WTC11 (cell line): ENCODE measurements at places on chromosomes 1 and 21. TPM values are rescaled to one million over a fixed set of nuclear protein-coding genes. Genes with fewer than 3 reads are reported as not detected.

DNA sequence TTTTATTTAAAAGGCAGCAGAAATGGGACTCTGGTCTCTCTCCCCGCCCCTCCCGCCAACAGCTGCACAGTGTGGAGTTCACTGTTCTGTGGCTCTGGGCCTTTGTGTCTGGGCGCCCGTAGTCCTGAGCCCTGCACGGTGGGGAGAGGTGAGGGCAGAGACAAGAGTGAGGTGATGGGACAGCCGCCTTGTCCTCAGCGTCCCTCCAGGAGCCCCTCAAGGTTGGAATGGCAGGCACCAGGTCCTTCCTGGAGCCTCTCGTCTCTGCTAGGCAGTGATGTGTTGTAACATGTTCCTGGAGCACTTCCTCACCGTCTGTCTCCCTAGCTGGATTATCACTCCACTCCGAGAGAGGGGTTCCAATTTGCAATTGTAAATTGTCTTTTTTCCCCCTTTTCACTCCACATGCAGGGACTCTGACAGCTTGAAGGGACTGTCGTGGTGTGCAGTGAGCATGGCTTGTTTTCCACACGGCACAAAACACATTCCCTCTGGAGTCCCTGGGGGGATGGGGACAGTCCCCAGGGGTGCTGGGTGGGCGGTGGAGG lies 44.6 kb upstream of the C1orf174 start:
- DNase-seq, result no peak
- H3K27ac ChIP-seq, result no peak overlapping the region
- H3K4me3 ChIP-seq, result no peak overlapping the region
- peaks cover 68% of the 10 kb centered on the region for H3K36me3 ChIP-seq

DNA sequence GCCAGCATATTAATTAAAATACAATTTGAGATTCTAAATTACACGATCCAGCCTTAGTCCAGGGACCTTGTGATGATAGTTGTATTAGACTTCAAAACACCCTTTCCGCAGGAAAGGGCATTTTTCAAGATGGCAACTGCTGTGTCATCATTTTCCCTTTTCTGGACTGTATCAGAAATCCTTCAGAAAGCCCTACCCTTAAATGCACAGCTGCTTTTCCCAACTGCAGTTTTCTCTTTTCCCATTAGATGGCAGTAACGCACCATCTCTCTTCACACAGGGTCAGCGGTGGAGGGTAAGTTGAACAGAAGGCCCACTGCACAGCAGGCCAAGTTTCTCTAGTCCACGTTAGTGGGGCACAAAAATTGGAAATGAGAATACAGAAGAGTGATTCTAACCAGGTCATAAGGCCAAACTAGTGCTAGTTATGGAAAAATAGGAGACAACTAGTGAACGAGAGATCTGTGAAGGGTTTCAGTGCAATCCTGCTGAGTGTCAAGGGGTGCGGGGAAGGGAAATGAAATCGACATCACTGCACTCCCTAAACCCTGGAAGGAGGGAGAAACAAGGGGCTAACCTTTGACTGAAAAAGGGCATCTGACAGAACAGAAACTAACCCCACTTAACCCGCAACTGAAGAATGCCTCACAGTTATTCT lies 22.1 kb upstream of the TDRD10 start:
- H3K4me1 ChIP-seq, result peaks cover 21% of the 10 kb centered on the region
- H3K27me3 ChIP-seq, result no peaks in the 10 kb centered on the region
- DNase-seq, result peak; percentile 54
- H3K36me3 ChIP-seq, result no peaks in the 10 kb centered on the region
- no peak overlapping the region for H3K27ac ChIP-seq

DNA sequence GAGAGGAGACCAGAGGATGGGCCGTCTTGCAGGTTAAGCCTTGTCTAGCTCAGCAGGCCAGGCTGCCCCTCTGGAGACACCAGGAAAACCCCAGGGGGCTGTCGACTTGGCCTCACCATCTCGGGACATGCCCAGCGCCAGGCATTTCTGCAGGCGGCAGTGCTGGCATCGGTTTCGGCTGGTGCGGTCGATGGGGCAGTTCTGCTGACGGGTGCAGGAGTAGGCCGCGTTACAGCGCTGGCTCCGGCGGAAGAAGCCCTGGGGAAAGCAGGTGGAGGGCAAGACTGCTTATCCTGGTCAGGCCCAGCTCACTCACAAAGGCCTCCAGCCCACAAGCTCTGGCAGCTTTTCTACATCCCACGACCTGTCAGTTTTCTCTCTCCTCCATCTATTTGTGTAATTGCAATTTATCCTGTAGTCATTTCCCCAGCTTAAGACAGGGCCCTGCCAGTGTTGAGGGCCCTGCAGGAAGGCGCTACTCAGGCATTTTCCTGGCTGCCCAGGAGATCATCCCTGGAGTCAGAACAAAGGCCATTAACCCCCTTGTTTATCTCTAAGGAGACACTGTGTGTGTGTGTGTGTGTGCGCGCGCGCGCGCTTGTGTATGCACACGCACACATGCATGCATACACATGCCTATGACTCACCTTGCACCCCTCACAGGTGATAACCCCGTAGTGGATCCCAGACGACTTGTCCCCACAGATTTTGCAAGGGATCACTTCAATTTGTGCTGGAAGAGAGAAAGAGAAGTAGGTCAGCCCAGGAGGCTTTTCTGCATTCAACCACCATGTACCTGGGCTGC lies 11.5 kb upstream of the LINGO4 start:
- H3K27me3 ChIP-seq, result no peaks in the 10 kb centered on the region
- H3K4me1 ChIP-seq, result 0 out of 2 replicates have a peak, but pooled peaks cover 2% of the 10 kb centered on the region
- no peak for DNase-seq
- no peak overlapping the region for H3K27ac ChIP-seq
- no peak overlapping the region for H3K4me3 ChIP-seq
- no peaks in the 10 kb centered on the region for H3K36me3 ChIP-seq

DNA sequence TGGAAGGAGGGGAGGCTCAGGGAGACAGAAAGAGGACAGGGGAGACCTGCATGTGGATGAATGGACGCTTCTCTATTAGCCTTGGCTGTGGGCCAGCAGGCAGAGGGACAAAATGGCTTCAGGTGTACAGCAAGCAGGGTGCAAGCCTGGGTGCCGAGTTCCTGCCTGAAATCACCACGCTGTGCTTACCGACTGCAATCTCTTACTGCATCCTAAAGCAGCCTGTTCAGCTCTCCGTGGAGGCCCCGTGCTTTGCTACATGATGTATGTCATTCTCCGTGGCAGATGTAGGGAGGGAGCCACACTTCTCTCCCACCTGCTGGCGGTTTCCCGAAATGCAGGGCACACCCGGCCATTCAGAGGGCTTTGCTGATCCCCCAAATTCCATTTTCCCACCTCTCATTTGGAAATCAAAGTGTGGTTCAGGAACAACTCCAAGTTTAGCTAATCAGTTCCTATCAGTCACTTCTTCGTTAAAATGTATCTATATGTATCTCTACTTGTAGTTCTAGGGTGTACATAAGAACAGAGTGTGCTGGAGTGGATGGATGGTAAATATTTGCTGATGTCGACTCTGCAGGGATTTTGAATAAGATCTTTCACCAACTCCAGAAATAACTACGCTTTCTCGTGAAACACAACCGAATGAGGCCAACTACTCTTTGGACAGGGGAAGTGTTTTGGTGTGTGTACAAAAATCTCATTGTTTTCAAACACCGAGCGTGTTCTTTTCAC lies 122.3 kb upstream of the BACE2 start:
- H3K27ac ChIP-seq, result no peak overlapping the region
- DNase-seq, result peak; percentile 76
- no peaks in the 10 kb centered on the region for H3K36me3 ChIP-seq
- no peaks in the 10 kb centered on the region; the same call in 1 of the 2 replicates for H3K27me3 ChIP-seq
- peaks cover 17% of the 10 kb centered on the region for H3K4me1 ChIP-seq
- no peak overlapping the region for H3K4me3 ChIP-seq

GRCh38 chr1:231319080-231319479 lies 18.6 kb downstream of the EXOC8 start:
- H3K27ac ChIP-seq, result no peak overlapping the region
- no peak overlapping the region for H3K4me3 ChIP-seq
- no peaks in the 10 kb centered on the region for H3K36me3 ChIP-seq

GRCh38 chr1:45340816-45341466 lies 701 bp upstream of the MUTYH start:
- DNase-seq, result no peak
- H3K36me3 ChIP-seq, result peaks cover 34% of the 10 kb centered on the region
- no peaks in the 10 kb centered on the region for H3K27me3 ChIP-seq
- peak overlapping the region; percentile 97 for H3K27ac ChIP-seq

- no peak for DNase-seq
- H3K27ac ChIP-seq, result no peak overlapping the region
- H3K36me3 ChIP-seq, result peaks cover 15% of the 10 kb centered on the region
- peaks cover 28% of the 10 kb centered on the region for H3K4me1 ChIP-seq
- H3K4me3 ChIP-seq, result no peak overlapping the region
- H3K27me3 ChIP-seq, result no peaks in the 10 kb centered on the region; the same call in 1 of the 2 replicates
These were observed 54.5 kb upstream of the FGGY start for GRCh38 chr1:59242370-59242769.

- H3K27me3 ChIP-seq, result no peaks in the 10 kb centered on the region
- no peak overlapping the region for H3K4me3 ChIP-seq
- H3K36me3 ChIP-seq, result peaks cover 34% of the 10 kb centered on the region
- no peak for DNase-seq
These were observed 98.2 kb downstream of the PGBD5 start for GRCh38 chr1:230327892-230328284.

GRCh38 chr1:14957375-14958098 lies 196.0 kb upstream of the TMEM51 start:
- H3K4me3 ChIP-seq, result no peak overlapping the region
- H3K27me3 ChIP-seq, result no peaks in the 10 kb centered on the region
- peak overlapping the region; percentile 17 for H3K27ac ChIP-seq
- H3K36me3 ChIP-seq, result peaks cover 16% of the 10 kb centered on the region
- DNase-seq, result no peak

DNA sequence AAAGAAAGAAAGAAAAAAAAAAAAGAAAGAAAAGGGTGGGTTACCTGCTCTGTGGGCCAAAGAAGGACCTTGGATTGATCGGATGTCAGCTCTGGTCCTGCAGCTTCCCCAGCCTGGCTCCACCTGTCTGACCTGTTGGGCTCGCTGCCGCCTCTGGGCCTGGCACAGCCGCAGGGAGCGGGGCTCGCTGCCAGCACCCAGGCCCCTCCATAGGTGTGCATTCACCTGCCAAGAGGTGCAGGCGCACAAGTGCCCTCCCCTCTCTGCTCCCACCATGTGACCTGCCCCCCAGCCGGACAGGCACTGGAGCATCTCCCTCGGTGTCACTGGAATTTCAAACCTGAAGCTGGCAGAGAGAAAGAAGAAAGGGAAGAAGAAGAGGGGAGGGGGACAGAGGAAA lies 33.1 kb upstream of the GPR157 start:
- no peak for DNase-seq
- no peak overlapping the region for H3K4me3 ChIP-seq
- H3K36me3 ChIP-seq, result no peaks in the 10 kb centered on the region
- no peak overlapping the region for H3K27ac ChIP-seq
- peaks cover 51% of the 10 kb centered on the region for H3K4me1 ChIP-seq
- H3K27me3 ChIP-seq, result no peaks in the 10 kb centered on the region

GRCh38 chr21:34037009-34037795 lies 36.2 kb upstream of the MRPS6 start:
- H3K36me3 ChIP-seq, result no peaks in the 10 kb centered on the region
- no peaks in the 10 kb centered on the region for H3K27me3 ChIP-seq
- H3K27ac ChIP-seq, result no peak overlapping the region
- no peak overlapping the region for H3K4me3 ChIP-seq
- no peak for DNase-seq
- H3K4me1 ChIP-seq, result peaks cover 21% of the 10 kb centered on the region

DNA sequence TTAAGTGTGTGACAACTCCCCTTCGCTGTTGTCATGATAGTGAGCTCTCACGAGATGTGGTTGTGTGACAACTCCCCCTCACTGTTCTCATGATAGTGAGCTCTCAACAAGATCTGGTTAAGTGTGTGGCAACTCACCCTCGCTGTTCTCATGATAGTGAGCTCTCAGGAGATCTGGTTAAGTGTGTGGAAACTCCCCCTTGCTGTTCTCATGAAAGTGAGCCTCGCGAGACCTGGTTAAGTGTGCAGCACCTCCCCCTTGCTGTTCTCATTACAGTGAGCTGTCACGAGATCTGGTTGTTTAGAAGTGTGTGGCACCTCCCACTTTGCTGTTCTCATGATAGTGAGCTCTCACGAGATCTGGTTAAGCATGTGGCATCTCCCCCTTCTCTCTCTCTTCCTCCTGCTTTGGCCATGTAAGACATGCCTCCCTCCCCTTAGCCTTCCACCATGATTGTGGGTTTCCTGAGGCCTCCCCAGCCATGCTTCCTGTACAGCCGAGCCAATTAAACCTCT lies 25.1 kb upstream of the LSS start:
- peaks cover 84% of the 10 kb centered on the region for H3K36me3 ChIP-seq
- DNase-seq, result no peak
- H3K27ac ChIP-seq, result peak overlapping the region; percentile 69; the same call in 1 of the 2 replicates
- H3K4me3 ChIP-seq, result no peak overlapping the region
- no peaks in the 10 kb centered on the region for H3K4me1 ChIP-seq
- no peaks in the 10 kb centered on the region for H3K27me3 ChIP-seq

DNA sequence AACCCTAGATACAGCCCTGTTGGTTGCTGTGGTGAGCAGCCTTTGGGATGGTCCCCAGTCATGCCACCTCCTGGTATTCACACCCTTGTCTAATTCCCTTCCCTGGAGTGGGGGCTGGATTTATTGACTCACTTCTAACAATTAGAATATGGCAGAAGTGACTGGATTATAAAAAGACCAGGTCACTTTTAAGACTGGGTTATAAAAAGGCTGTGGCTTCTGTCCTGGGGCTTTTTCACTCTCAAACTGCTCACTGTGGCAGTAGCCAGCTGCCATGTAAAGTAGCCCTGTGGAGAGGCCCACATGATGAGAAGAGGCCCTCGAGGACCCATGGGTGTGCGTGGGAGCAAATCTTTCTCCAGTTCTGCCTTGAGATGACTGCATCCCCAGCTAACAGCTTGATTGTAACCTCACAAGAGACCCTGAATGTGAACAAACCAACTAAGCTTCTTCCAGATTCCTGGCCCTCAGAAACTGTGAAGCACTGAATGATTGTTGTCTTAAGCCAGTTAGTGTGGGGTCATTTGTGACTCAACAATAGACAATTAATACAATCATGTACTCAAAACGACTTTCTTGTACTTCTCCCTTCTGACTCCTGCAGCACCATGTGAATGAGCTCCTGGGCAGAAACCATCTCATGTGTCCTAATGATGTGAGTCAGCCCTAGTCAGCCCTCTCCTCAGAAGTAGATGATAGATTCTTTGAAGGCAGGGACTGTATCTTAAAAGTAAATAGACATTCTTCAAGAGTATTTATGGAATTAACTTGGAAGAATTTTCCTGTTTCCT lies 234.9 kb downstream of the TNR start:
- no peaks in the 10 kb centered on the region for H3K36me3 ChIP-seq
- H3K4me3 ChIP-seq, result no peak overlapping the region
- no peak for DNase-seq
- peaks cover 4% of the 10 kb centered on the region; the same call in 1 of the 2 replicates for H3K27me3 ChIP-seq

DNA sequence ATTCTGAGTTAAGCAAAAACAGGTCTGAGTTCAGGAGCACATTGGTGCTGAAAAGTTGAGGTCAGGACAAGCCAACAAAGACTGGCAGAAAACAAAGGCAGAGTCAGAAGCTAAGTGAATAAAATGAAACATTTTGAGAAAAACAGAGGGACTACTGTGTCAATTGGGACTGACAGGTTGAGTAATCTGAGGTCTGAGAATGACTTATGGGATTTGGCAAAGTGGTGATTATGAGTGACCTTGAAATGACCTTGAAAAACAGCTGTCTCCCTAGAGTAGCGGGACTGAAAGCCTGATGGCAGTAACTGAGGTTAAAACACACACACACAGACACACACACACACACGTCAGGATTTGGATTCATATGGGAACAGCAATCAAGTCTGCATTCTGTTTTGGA lies 8.8 kb upstream of the COG2 start:
- H3K27me3 ChIP-seq, result peaks cover 5% of the 10 kb centered on the region
- H3K36me3 ChIP-seq, result no peaks in the 10 kb centered on the region
- DNase-seq, result no peak
- peaks cover 4% of the 10 kb centered on the region for H3K4me1 ChIP-seq

TRAPPC3 gene
- 48.9 to 52.5 TPM (median 52.0 TPM) in 3 replicates for total RNA-seq

CA6 gene
- total RNA-seq, result 0.11 TPM in 1 of 3 replicates, not detected in the others

THEM5 gene
- total RNA-seq, result not detected in 3 replicates

CD1B gene
- not detected in 3 replicates for total RNA-seq

GPR52 gene
- 0.22 to 0.41 TPM (median 0.39 TPM) in 3 replicates for total RNA-seq

DNAJC28 gene
- total RNA-seq, result 2.6 to 4.0 TPM (median 3.5 TPM) in 3 replicates

PKLR gene
- 1.5 to 2.5 TPM (median 1.6 TPM) in 3 replicates for total RNA-seq

LRRC7 gene
- total RNA-seq, result not detected in 3 replicates
